ENCODE measurements at places on chromosomes 2 and 18.
A peak's percentile ranks its signal among the peaks of the same experiment; 100 is the strongest.

- DNase-seq = peak; percentile 41
These were observed 681 bp upstream of the ROCK2 start for GRCh38 chr2:11344956-11345677.

DNA sequence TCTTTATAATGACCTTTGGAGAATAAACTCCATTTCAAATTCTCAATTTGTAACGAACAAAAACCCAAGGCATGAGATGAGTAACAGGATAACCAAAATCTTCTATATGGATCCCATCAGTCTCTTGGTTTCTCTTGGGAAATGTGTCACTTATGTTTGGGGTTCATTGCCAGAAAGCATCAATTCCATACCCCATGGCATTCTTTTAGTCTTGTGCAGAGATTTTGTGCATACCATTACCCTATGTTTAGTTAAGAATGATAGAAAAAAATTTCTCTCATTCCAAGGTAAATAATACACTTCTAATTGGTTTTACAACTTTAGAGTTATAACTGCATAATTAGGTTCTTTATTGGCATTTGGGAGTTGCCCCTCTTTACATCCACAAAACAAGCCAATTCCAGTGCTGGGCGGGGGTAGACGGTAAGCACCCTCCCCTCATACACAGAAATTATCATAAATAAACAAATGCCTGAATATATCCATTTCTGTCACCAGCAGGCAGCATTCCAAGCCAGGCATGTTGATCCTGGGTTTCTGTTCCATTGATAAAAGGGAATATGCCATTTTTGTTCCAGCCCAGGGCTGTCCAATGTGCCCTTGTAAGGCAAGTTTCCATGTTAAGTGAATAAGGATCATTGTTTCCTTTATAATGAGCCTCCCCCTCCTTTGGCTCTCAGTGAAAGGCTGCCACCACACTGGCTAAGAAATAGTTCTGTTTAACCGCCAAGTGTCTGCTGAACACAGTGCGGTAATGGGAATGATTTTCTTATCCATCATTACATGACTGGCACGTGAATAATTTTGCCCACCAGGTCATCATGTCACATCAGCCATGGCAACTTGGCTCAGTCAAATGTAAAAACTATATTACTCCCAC is 680.1 kb upstream of the ZEB2 start:
- DNase-seq = no peak

DNA sequence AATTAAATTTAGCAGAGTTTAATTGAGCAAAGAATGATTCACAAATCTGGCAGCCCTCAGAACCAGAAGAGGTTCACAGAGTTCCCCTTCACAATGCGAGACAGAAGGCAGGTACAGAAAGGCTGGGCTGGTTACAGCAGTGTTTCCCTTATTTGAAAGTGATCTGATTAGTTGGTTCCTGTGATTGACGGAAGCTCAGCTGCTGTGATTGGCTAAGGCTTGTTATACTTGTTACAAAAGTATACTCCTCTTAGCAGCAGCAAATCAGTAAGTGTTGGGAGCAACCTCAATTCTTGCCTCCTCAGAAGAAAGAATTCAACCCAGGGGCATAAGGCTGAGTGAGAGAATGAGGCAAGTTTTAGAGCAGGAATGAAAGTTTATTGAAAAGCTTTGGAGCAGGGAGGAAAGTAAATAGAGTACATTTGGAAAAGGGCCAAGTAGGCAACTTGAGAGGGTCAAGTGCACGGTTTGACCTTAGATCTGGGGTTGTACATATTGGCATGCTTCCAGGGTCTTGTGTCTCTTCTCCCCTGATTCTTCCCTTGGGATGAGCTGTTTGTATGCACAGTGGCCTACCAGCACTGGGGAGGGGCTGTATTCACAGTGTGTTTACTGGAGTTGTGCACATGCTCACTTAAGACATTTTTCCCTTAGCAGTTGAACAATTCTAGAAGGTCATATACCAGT is 431.8 kb upstream of the RAB12 start:
- DNase-seq = no peak

GRCh38 chr2:3034856-3035255 is 342.8 kb downstream of the EIPR1 start:
- no peak for DNase-seq

DNA sequence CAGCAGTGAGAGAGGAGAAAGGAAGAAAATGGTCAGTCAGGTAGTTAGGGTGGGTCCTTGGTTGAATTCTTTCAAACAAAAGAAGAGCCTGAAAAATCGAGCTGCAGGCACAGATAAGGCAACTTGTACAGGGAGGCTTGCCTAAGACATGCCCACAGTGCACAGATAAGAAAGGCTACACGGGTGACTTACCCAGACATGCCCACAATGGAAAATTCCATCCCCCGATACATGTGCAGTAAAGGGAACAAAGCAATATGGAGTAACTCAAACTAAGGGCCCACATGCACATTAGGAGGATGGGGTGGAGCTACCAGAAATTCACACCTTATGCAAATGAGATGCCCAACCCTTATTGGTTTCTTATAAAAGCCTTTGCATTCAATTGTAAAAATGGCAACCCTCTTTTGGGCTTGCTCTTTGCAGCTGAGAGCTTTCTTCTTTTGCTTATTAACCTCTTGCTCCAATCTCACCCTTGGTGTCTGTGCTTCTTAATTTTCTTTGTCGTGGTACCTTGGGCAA is 110.3 kb upstream of the RMP24 start:
- DNase-seq = no peak
